Activated CD4-positive, alpha-beta T cell treated with anti-CD3 and anti-CD28 coated beads for 36 hours (primary cell): ENCODE measurements at places on chromosomes 4 and X. TPM values are rescaled to one million over a fixed set of nuclear protein-coding genes. Genes with fewer than 3 reads are reported as not detected.

PPP2R2C gene
- 0.12 TPM for total RNA-seq

CT47A7 gene
- total RNA-seq, result not detected

PHOX2B gene
- not detected for total RNA-seq

C1QTNF7 gene
- total RNA-seq, result not detected

FAM9B gene
- total RNA-seq, result not detected

HPSE gene
- 11.4 TPM for total RNA-seq

RAP1GDS1 gene
- 41.4 TPM for total RNA-seq

SPACA5 gene
- total RNA-seq, result not detected

VEGFC gene
- total RNA-seq, result not detected

NOX1 gene
- not detected for total RNA-seq

POU4F2 gene
- total RNA-seq, result not detected

SHROOM4 gene
- total RNA-seq, result not detected

DNAJB14 gene
- 29.9 TPM for total RNA-seq

SASH3 gene
- 118 TPM for total RNA-seq

IQCM gene
- not detected for total RNA-seq

LRIT3 gene
- 0.27 TPM for total RNA-seq
